ENCODE measurements at places on chromosomes 12 and 14. TPM values are rescaled to one million over a fixed set of nuclear protein-coding genes. Genes with fewer than 3 reads are reported as not detected.

DNA sequence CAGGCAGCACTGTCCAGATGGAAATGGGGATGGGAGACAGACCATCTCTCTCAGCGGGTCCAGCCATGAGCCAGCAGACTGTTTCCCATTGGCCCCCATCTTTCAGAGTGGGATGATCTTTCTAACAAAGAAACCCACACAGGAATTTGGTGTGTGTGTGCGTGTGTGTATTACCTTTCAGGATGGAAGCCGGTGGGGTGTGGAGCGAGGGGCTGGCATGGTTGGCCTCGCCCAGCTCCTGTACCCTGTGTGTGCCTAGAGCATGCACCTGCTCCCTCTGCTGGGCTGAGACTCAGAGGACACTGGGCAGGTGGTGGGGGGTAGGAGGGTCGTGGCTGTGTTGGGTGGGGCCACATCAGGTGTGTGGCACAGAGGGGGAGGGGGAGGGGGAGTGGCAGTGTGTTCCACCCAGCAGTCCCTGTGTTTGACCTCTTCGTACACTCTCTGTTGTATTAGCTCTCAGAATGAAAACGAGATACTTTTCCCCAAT is 33.0 kb upstream of the TSPAN9 start:
- no peaks in the 10 kb centered on the region for H3K27me3 ChIP-seq
- no peak for DNase-seq
- no peak overlapping the region for H3K4me3 ChIP-seq
- H3K27ac ChIP-seq: no peak overlapping the region
- no peaks in the 10 kb centered on the region for H3K4me1 ChIP-seq
- no peaks in the 10 kb centered on the region for H3K36me3 ChIP-seq

- no peak for DNase-seq
- H3K27me3 ChIP-seq: no peaks in the 10 kb centered on the region
- no peak overlapping the region for H3K4me3 ChIP-seq
- H3K27ac ChIP-seq: no peak overlapping the region
- H3K4me1 ChIP-seq: no peaks in the 10 kb centered on the region
- no peaks in the 10 kb centered on the region for H3K36me3 ChIP-seq
These were observed 28.7 kb upstream of the CERS5 start for GRCh38 chr12:50195832-50196231.

RIPK3 gene
- total RNA-seq: 12.0 TPM

DNA sequence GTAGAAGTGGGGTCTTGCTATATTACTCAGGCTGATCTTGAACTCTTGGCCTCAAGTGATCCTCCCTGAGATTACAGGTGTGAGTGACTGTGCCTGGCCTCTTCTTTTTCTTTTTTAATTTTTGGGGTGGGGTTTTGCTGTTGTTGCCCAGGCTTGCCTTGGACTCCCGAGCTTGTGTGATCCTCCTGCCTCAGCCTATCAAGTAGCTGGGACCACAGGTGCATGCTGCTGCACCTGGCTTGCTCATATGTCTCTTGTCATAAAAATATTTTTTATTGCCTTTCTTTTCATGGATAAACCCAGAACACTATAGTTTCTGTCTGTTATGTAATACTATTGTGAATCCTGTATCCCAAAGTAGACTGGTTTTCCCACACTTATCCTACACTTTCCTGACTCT is 26.0 kb downstream of the SCYL2 start:
- H3K27ac ChIP-seq: no peak overlapping the region
- H3K4me1 ChIP-seq: no peaks in the 10 kb centered on the region
- no peaks in the 10 kb centered on the region for H3K36me3 ChIP-seq
- no peaks in the 10 kb centered on the region for H3K27me3 ChIP-seq
- no peak for DNase-seq

DNA sequence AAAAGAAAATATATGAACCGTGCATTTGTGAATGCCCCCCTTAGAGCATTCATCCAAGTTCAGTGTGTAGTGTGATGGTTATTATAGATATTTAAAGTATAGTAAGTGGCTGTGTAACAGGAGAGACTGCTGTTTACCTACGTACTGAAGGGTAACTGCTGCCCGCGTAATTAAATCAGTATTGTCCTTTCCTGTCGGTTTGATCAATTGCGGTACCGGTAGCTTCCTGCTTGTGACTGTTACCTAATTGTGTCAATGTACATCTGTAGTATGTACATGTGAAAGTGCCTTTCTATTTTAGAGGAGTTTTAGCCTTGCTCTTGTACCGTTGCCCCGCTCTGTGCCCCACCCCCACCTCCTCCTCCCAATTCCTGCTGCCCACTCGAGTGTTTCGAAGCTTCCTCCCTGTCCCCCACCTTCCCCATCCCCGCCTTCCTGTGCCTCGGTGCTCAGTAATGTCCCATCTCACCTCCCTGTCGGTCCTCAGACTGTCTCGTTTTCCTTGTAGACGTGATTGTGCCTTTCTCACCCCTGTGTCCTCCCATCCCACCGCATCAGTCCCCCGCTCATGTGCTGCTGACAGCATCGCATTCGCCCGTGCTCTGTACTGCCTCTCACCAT is 75.0 kb downstream of the KICS2 start:
- no peaks in the 10 kb centered on the region for H3K4me1 ChIP-seq
- no peaks in the 10 kb centered on the region for H3K36me3 ChIP-seq
- no peak overlapping the region for H3K4me3 ChIP-seq

- H3K36me3 ChIP-seq: no peaks in the 10 kb centered on the region
- peak; percentile 94 for DNase-seq
- H3K4me3 ChIP-seq: peak within 1 kb of the TSS; percentile 71
- H3K27ac ChIP-seq: peak within 1 kb of the TSS; percentile 97
- H3K27me3 ChIP-seq: no peaks in the 10 kb centered on the region
These were observed at the start of gene EMP1 for GRCh38 chr12:13196130-13196921. TSS of gene EMP1 (plus strand) at chr12:13196726. CDS start at chr12:13211511, 14,785 bp downstream.

OTUB2 gene
- total RNA-seq: 0.73 TPM

LRRIQ1 gene
- 1.5 TPM for total RNA-seq

KRT74 gene
- total RNA-seq: not detected

GRCh38 chr14:23984891-23985602 is 3.7 kb upstream of the DHRS4L2 start:
- H3K4me3 ChIP-seq: no peak overlapping the region
- H3K36me3 ChIP-seq: no peaks in the 10 kb centered on the region
- peak overlapping the region; percentile 70 for H3K27ac ChIP-seq
- H3K27me3 ChIP-seq: no peaks in the 10 kb centered on the region

DNA sequence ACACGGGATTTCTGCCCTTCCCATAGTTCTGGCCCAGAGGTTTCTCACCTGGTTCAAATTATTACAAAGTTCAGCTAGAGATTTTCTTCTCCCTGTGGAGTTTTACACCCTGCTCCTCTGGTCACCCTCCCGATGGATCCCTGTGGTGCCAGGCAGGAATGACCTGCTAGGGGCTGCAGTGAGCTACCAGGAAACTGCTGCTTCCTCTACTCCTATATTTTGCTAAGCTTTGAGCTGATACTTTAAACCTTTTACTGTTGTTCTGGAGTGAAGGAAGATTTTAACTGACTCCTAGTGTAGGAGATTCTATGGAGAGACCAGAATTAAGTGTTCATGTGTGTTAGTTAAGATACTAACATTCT is 30.4 kb upstream of the LRIG3 start:
- H3K4me1 ChIP-seq: no peaks in the 10 kb centered on the region
- H3K36me3 ChIP-seq: no peaks in the 10 kb centered on the region
- no peak overlapping the region for H3K4me3 ChIP-seq
- H3K27me3 ChIP-seq: no peaks in the 10 kb centered on the region
- no peak for DNase-seq

DNA sequence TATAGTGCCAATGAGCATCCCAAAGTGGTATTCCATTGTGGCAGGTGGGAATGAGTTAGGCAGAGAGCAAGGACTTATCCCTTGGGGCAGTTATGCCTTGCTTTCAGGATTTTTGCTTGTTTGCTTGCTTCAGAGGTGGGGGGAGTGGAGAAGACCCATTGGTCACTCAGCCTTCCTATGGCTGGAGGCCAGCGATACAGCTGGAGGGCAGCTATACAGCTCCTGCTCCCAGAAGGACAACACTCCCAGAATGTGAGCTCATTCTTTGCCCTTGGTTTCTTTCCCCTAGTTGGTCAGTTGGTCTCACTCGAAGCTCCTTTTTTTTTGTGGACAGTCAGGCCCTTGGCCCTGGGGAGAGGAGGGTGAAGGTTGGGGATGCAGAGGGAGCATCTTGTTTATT is 14.5 kb downstream of the KRT83 start:
- no peaks in the 10 kb centered on the region for H3K36me3 ChIP-seq
- H3K27ac ChIP-seq: no peak overlapping the region
- no peak overlapping the region for H3K4me3 ChIP-seq
- H3K27me3 ChIP-seq: no peaks in the 10 kb centered on the region
- no peaks in the 10 kb centered on the region for H3K4me1 ChIP-seq

GRCh38 chr12:10722905-10723746 is at the start of gene YBX3:
TSS of gene YBX3 (minus strand) at chr12:10723323. CDS start at chr12:10723111, 212 bp downstream.
- no peaks in the 10 kb centered on the region for H3K36me3 ChIP-seq
- peak; percentile 90 for DNase-seq
- no peaks in the 10 kb centered on the region for H3K4me1 ChIP-seq
- peak within 1 kb of the TSS; percentile 100 for H3K27ac ChIP-seq
- peak within 1 kb of the TSS; percentile 97 for H3K4me3 ChIP-seq

- no peak for DNase-seq
- H3K4me3 ChIP-seq: no peak overlapping the region
- no peaks in the 10 kb centered on the region for H3K36me3 ChIP-seq
- no peak overlapping the region for H3K27ac ChIP-seq
These were observed 365.6 kb downstream of the DPF3 start for GRCh38 chr14:72528059-72528862.

TMEM253 gene
- total RNA-seq: 1.3 TPM

KRT3 gene
- not detected for total RNA-seq

GRCh38 chr12:129127771-129128170 is 274.5 kb downstream of the GLT1D1 start:
- DNase-seq: no peak
- H3K27ac ChIP-seq: no peak overlapping the region
- no peaks in the 10 kb centered on the region for H3K4me1 ChIP-seq
- no peak overlapping the region for H3K4me3 ChIP-seq
- H3K36me3 ChIP-seq: no peaks in the 10 kb centered on the region
- no peaks in the 10 kb centered on the region for H3K27me3 ChIP-seq

GRCh38 chr12:120588948-120589930 is 8.0 kb upstream of the POP5 start:
- no peaks in the 10 kb centered on the region for H3K4me1 ChIP-seq
- no peak overlapping the region for H3K4me3 ChIP-seq
- no peak for DNase-seq
- no peaks in the 10 kb centered on the region for H3K36me3 ChIP-seq

DNA sequence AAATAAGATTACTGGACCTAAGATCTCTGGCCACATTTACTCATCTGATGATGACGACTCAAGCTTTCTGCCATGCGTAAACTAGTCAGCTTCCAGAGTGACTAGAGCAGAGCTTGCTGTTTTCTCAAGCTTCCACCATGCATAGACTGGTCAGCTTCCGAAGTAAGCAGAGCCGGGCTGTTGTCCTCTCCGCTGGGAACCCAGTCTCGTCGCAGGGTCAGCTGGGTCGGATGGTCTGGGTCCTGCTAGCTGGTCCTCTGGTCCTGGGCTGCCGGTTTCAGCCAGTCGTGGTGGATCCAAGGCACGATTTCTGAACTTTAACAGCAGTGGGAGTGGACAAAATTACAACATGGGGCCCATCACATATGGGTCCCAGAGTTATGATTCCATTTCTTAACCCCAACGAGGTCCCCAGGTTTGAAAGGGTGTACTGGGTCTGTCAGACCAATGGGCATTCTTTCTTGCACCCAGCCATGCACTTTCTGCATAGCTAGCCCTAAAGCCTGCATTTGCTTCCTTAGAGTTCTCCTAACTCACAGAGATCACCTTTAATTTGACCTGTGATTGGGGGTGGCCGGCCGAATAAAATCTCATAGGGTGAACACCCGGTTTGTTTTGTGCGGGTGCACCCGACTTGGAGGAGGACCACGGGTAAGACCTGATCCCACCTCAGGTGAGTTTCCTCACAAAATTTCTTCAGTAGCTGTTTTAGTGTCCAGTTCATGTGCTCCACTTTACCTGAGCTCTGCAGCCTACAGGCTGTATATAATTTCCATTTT is 1312.8 kb downstream of the TMEM121 start:
- no peak overlapping the region for H3K27ac ChIP-seq
- no peak for DNase-seq
- H3K4me1 ChIP-seq: no peaks in the 10 kb centered on the region
- H3K4me3 ChIP-seq: no peak overlapping the region

DNA sequence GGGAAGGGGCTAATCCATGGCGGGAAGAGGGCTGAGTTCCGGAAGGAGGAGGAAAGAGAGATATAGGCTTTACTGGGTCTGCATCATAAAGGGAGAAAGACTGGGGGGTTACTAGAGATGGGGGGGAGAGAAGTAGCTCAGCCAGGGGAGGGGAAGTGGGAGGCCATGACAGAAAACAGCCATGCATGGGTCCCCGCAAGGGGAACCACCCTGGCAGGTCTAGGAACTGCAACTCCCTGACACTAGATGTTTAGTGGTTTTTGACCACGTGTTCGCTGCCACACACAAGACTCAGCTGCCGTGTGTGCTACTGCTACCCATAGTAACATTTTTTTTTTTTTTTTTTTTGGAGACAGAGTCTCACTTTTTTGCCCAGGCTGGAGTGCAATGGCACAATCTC is 145.0 kb downstream of the RIMBP2 start:
- no peak overlapping the region for H3K4me3 ChIP-seq
- H3K27ac ChIP-seq: no peak overlapping the region
- H3K27me3 ChIP-seq: no peaks in the 10 kb centered on the region
- H3K4me1 ChIP-seq: no peaks in the 10 kb centered on the region
- no peaks in the 10 kb centered on the region for H3K36me3 ChIP-seq
- DNase-seq: no peak

- H3K27ac ChIP-seq: no peak overlapping the region
- no peak for DNase-seq
- H3K4me1 ChIP-seq: no peaks in the 10 kb centered on the region
- no peaks in the 10 kb centered on the region for H3K27me3 ChIP-seq
- H3K4me3 ChIP-seq: no peak overlapping the region
These were observed 39.3 kb downstream of the CCDC177 start for GRCh38 chr14:69535230-69535848.

SRRM4 gene
- total RNA-seq: not detected

MYF6 gene
- total RNA-seq: not detected

ARG2 gene
- 2.9 TPM for total RNA-seq

PLBD1 gene
- total RNA-seq: 19.8 TPM

DNA sequence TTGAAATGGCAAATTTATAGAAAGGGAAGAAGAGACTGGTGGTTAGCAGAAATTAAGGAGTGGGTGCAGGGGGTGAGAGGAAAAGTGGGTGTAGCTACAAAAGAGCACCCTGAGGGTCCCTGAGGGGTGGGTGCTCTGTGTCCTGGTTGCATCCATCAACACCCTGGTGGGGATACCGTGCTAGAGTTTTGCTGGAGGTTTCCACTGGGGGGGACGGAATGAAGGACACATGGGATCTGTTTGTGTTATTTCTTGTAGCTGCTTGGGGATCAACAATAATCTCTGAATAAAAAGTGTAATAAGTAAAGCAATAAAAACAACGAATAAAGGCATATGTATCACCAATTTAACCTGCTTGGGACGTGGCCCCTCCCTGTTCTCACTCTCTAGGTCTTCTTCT is 175.3 kb downstream of the KIF26A start:
- H3K27ac ChIP-seq: no peak overlapping the region
- H3K27me3 ChIP-seq: peaks cover 21% of the 10 kb centered on the region
- H3K4me3 ChIP-seq: no peak overlapping the region
- DNase-seq: peak; percentile 10

FOXN4 gene
- not detected for total RNA-seq

Data from breast epithelium (tissue), 4 donors.